ENCODE measurements at places on chromosomes 11 and 22.

GRCh38 chr22:35189559-35189958 lies 67.7 kb upstream of the HMGXB4 start:
- DNase-seq: no peak

DNA sequence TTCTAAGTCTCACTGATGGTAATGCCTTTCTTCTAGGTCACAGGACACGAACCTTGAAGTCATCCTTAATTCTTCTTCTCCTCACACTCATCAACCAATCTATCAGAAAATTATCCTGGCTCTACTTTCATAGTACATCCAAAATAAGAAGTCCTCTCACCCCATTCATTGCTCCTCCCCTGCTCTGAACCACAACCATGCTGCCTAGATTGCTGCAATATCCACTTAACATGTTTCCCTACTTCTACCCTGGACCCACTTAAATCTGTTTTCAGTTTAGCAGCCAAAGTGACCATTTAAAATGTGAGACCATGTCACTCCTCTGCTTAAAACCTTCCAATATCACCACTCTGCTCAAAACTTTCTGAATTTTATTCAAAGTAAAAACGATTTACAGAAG lies 445.9 kb upstream of the FAT3 start:
- DNase-seq: no peak

DNA sequence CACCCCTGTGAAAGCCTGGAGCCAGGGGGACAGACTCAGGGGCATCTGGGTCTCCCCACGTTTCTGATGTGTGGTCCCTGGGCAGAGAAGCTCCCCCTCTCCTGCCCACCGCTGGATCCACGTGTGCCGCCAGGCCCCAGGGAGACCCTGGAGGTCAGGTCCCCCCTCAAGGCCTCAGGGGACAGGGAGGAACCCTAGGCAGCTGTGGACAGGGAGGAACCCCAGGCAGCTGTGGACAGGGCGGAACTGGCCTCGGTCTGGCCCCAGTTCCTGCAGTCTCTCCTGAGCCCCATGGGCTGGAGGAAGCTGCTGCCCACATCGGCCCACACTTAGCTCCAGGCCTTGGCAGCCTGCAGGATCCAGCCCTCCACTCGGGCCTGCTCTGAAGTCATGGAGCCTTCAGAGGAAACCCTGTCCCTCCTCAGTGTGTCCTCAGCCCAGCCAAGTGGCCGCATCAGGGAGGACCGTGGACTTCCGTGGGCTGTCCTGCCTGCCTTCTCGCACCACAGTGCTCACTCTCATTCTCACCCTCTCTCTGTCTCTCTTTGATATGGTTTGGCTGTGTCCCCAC lies 127.7 kb downstream of the BRD1 start:
- no peak for DNase-seq

GRCh38 chr11:40292721-40293508 lies 1166.5 kb downstream of the LRRC4C start:
- DNase-seq: no peak

GRCh38 chr22:50183141-50183971 lies 2.4 kb upstream of the TRABD start:
- no peak for DNase-seq

GRCh38 chr11:46363455-46364005 lies 16.3 kb downstream of the DGKZ start:
- DNase-seq: no peak

DNA sequence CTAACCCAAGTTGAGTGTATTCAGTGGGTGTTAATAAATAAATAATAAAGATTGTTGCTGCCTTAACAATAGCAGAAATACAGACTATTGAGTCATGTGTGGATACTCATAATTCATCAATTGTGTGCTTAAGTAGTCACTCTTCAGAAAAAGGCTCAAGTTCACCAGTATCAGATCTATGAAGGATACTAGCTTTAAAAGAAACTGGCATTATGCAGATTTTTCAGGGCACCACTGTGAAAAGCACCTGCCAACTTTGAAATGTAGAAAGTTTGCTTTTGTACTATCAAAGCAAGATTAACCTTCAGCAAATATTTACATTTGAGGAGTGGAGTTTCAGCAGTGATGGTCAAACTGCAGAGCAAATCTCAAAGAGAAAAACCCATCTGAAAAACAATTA lies 20.1 kb upstream of the SYTL2 start:
- no peak for DNase-seq

DNA sequence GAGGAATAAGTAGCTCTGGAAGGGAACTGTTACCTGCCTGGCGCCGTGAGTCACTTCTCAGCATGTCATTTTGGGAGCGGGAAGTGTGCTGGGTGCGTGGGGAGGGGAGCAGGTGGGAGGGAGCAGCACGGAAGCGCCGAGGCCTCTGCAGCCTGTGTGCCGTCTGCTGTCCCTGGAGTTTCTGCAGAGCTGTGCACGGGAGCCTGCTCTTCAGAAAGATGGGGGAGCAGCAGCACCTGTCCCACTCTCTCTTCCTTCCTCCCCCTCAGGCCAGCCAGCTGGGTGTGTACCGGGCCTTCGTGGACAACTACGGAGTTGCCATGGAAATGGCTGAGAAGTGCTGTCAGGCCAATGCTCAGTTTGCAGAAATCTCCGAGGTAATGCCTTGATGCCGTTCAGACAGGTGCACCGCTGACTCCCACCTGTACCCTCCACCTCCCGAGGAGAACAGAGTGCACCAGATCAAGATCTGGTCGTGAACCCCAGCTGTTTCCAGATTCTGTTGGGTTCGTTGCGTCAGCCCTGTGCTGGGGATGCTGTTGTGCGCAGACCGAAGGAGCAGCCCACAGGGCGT lies 87.9 kb downstream of the BCR start:
- no peak for DNase-seq

GRCh38 chr22:24059793-24060192 lies 48.7 kb downstream of the CABIN1 start:
- DNase-seq: no peak

DNA sequence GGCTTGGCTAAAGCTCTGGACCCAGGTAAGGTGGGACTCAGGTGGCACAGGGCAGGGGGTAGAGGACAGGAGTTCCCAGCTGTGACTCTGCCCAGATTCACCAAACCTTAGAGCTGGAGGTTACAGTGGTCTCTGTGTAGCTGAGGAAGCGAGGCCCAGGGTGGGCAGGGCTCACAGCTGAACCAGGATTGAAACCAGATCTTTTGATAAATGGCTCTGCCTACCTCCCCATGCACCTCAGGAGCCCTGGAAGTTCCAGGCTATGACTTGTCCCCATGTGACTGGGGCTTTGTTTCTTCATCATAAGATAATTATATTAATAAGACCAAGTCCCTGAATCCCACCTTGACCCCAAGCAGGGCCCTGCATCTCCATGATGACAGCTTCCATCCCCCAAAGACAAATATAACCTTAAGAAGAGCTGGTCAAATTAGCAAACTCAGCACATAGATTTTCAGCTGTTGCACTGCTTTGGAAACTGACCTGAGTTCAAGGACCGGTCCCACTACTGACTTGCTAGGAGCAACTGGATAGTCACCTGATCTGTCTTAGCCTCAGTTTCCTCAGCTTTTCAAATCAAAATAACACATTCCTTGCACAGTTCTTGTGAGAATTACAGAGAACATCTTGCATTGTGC lies 21.3 kb upstream of the TSKU start:
- DNase-seq: no peak

DNA sequence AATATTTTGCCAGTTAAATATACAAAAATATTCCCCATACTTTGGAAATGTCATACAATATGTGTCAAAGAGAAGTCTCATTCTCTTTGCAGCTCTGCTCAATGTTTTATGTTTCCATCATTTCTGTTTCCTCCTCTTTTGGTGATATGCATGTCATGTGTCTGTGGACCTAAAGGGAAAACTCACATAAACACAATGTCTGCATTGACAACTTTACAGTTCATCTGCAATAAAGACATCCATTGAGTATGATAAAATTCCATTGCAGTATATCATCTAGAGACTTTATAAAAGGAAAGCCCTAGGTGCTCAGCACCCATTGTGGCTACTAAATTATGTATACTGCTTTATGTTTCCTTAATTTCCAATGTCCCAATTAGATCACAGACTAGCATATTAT lies 461.3 kb upstream of the FAT3 start:
- DNase-seq: no peak

- DNase-seq: no peak
These were observed 14.1 kb upstream of the SYT8 start for GRCh38 chr11:1820463-1821325.

- DNase-seq: no peak
These were observed 253.8 kb upstream of the CNTN5 start for GRCh38 chr11:98766903-98767302.

DNA sequence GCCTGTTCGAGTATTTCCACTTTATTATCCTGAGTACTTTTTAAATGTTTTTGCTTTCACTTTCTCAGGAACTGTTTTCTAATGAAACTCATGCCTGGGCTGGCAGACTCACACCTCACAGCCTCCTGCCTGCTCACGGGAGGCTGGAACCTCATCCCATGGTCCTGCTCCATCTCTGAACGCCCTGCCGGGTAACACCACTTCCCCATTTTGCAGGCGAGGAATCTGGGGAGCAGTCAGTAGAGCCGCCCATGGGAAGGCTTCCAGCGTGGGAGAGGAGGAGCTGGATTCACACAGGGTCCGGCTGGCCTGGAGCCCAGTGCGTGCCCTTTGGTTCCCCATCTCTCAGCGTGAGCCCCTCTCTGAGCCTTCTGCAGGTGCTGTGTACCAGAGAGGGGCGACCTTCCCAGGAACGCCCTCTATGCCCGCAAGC lies 53.6 kb downstream of the SCUBE1 start:
- DNase-seq: no peak

GRCh38 chr11:19676475-19677380 lies 35.9 kb upstream of the NAV2 start:
- no peak for DNase-seq

- DNase-seq: no peak
These were observed 208.4 kb downstream of the DDX10 start for GRCh38 chr11:108873310-108873709.

DNA sequence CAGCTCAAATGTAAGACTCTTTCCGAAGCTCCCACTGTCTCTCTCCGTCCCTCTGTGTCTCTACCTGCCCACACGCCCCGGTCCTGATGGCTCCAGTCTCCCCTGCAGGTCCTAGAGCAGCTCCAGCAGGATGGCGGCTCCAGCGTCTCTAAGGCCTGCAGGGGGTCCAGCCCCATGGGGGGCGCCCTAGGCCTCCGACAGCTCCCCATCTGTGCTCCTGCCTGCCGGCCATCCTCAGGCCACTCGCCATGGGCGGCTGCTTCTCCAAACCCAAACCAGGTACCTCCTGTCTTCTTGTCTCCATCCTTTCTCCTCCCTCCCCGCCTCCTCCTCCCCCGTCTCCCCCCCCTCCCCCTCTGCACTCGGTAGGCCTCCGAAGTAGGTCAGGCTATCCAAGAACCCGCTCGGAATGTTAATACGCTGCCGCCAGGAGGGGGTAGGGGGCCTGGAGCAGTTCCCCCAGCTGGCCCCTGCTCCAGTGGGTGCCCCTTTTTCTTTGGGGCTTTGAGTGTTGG lies 699 bp downstream of the AIFM3 start:
- DNase-seq: no peak

- no peak for DNase-seq
These were observed 27.4 kb downstream of the NRXN2 start for GRCh38 chr11:64695548-64695947.

- DNase-seq: no peak
These were observed 82.9 kb upstream of the PPARA start for GRCh38 chr22:46067159-46068111.

DNA sequence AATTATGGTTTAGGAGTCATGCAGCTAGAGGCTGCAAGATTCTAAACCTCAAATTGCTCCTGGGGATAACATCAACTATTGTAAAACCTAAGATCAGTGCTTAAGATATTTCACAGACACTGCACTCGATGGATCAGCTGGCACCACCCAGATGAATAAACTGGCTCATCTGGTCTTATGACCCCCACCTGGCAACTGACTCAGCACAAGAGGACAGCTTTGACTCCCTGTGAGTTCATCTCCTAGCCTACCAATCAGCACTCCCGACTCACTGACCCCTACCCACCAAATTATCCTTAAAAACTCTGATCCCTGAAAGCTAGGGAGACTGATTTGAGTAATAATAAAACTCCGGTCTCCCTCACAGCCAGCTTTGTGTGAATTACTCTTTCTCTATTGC lies 782 bp upstream of the TTC12 start:
- no peak for DNase-seq

GRCh38 chr11:75161506-75162095 lies 10.7 kb downstream of the SLCO2B1 start:
- DNase-seq: no peak

DNA sequence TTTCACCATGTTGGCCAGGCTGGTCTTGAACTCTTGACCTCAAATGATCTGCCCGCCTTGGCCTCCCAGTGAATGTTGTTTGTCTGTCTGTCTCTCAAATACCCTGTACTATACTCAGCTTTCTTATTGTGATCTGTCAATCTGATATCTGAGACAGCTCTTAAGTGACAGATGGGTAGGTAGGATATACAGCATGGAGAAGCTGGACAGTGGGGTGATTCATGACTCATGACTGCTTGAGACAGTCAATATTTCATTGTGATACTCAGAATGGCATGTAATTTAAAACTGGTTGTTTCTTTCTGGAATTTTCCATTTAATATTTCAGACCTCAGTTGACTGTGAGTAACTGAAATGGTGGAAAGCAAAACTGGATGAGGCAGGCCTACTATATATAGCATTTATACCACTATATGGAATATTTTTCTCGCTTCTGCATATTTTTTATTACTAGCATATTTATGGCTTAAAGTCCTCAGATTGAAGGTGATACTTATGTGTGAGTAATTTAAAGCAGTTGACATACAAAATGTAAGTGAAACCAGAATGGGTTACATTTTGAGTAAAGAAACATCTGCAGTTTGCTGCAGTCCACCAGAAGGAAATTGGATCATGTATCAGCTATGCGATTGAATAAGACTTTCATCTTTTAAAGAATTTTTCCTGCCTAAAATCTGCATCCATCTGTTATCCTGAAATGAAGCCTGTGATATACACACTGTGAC lies 22.3 kb downstream of the ARHGAP42 start:
- no peak for DNase-seq

DNA sequence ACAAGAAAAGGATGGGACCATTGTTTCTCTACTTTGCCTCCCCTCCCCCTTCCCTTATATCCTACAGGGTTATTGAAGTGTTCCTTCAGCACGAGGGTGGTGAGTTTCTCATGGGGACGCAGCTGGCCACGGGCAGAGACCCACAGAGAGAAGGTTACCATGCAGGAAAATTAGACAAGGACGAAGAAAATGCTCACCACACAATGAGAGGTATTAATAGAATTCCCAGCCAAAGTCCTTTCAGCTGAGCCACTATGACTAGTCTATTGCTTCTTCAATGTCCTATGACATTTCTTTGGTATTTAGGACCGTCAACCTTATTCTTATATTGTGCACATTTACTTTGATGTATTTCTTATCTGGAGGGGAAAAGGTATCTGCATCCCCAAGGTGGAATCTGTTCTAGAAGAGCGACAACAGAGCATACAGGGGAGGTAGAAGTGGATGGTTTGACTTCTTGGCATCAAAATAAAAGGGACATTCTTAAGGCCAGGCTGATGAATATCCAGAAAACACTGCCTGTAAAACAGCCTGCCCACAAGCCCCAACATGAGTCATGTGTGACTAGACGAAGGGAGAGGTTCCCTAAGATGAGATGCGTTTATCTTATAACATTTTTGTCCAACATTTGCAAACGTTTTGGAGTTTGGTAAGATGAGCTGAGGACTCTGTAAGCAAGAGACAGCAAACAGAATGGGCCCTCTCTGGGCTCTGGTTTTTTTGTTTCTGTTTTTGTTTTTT lies 209.8 kb upstream of the NARS2 start:
- no peak for DNase-seq

All from left renal pelvis (tissue), 4 donors.